Large intestine (tissue), 12 donors: ENCODE measurements at places on chromosomes 3 and 15.
A peak's percentile ranks its signal among the peaks of the same experiment; 100 is the strongest.

DNA sequence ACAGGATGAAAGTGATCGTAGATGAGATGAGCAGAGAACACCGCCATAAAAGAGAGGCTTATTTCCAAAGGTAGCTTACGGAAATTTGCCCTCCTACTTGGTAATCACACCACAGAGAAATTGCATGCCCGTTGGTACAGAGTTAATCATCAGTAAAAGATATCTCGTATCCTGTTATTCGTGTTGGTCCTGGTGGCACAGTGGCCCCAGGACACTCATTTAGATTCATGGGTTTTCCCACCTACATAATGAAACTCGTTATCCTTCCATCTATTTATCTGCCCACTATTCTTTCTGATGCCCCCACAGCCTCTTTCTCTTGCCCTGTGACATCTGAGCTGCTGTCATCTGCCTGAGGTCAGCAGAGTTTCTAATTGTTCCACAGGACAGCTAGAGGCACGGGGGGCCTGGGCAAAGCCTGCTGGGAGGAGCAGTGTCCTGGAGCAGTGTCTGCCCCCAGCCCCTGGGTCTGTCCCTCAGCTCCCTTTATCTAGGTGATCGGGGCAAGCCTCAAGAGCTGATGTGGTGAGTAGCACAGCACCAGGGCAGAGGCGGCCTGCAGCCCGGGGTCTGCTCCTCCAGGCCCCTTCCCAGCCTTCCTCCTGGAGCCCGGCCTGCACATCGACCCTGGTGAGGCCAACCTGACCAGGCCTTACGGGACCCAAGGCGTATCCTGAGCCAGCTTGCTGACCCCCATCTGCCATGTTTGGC is 42.2 kb downstream of the PXYLP1 start:
- no peak for DNase-seq

DNA sequence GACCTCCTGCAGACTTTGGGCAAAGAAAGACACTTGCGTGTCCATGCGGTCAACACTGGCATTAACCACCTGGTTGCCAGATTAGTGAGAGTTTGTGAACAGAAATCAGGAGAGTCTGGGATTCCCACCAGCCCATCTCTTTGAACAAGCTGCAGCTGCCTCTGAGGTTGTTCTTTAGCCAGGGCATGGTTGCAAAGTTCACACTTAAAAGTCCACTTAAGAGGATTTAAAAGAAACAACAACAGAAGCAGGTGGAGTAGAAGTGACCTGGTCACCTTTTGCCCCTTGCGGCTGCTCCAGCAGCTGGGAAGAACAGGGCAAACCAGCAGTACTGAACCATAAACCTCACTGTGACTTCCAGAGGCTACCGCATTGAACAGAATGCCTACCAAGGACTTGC is 97.3 kb downstream of the FOXB1 start:
- DNase-seq: no peak

DNA sequence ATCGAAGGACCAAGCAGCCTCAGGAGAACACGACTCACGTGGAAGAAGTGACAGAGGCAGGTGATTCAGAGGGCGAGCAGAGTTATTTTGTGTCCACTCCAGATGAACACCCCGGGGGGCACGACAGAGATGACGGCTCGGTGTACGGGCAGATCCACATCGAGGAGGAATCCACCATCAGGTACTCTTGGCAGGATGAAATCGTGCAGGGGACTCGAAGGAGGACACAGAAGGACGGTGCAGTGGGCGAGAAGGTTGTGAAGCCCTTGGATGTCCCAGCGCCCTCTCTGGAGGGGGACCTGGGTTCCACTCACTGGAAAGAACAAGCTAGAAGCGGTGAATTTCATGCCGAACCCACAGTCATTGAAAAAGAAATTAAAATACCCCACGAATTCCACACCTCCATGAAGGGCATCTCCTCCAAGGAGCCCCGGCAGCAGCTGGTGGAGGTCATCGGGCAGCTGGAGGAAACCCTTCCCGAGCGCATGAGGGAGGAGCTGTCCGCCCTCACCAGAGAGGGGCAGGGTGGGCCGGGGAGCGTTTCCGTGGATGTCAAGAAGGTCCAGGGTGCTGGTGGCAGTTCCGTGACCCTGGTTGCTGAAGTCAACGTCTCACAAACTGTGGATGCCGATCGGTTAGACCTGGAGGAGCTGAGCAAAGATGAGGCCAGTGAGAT is 26.0 kb downstream of the SYNM start:
- DNase-seq: no peak

DNA sequence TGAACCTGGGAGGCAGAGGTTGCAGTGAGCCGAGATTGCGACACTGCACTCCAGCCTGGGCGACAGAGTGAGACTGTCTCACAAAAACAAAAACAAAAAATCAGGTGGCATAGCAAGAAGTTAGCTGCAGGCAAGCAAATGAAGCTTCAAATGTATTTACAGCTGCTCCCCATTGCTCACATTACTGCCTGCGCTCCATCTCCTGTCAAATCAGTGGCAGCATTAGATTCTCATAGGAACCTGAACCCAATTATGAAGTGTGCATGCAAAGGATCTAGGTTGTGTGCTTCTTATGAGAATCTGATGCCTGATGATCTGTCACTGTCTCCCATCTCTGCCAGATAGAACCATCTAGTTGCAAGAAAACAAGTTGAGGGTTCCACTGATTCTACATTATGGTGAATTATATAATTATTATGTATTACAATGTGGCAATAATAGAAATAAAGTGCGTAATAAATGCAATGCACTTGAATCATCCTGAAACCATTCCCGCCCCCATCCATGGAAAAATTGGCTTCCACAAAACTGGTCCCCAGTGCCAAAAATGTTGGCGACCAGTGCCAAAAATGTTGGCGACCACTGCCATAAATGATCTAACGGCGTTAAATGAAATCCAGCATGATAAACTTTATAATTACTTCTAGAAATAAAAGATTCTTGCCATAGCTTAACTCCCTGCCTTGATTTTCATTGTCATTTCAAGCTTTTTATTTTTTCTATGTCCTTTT is 616.7 kb upstream of the NAALADL2 start:
- no peak for DNase-seq

DNA sequence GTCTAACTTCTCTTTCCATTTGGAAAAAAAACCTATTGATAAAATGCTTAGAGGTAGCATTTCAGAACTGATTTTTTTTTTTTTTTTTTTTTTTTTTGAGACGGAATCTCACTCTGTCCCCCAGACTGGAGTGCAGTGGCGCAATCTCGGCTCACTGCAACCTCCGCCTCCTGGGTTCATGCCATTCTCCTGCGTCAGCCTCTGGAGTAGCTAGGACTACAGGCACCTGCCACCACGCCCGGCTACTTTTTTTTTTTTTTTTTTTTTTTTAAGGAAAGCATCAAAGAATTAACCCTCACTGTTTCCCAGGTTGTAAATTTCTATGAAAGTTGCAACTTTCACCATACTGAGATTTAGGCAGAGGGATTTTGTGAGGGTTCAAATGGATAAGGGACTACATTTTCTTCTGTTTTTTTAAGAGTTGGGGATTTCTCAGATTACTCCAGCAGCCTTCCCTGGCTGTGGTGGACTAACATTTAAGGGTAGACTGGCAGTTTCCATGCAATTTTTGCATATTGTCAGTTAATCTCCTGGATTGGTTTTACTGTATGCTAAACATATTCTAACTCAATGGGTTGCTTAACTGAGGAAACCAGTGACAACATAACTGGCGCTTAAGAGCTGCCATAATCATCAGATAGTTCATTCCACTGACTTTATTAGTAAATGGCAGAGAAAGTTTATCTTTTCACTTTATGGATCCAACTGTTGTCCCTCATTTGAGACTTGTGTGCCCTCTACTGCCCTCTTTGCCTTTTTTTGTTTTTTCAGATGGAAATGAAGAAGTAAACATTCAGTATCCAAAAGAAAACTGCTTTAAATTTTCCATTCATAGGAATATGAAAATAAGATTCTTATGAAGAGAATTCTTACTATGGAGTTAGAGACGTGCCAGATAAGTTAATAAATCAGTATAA is 93.7 kb downstream of the NPTN start:
- peak; percentile 42 for DNase-seq

DNA sequence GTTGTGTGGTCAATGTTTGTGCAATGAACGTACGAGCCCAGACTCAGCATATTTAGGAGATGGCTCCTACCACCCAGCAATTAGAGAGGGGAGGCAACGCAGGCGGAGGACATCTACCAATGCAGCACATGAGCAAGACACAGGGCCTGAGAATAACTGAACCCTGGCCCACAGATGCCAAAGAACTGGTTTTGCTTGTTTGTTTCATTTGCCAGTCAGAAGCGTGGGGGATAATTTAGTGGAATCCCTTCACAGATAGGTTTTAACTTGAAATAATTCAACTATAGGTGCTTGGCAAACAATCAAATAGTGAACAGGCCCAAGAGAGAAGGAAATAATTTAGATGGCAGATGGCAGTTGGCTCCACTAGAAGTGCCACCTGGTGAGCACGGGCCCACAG is 54.8 kb downstream of the LIPC start:
- no peak for DNase-seq

DNA sequence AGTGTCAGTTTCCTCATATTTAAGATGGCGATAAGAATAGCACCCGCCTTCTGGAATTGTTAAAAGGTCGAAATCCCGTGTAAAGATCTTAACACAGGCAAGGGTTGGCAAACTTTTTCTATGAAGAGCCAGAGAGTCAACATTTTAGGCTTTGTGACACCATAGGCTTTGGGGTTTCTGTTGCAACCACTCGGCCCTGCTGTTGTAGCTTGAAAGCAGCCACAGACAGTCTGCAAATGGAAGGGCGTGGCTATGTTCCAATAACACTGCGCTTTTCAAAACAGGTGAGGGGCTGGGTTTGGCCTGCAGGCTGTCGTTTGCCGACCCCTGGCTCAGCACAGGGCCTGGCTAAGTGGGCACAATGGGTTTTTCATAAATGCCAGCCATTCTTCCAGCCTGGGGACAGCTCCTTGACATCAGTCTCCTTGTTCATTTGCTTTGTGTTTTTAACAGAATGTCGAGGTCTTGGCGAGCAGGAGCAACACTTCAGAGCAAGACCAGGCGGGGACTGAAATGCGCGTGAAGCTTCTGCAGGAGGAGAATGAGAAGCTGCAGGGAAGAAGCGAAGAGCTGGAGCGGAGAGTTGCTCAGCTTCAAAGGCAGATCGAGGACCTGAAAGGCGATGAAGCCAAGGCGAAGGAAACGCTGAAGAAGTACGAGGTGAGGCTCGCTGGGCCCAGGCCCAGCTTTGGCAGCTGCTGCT is 75.2 kb upstream of the MYZAP start:
- no peak for DNase-seq

- peak; percentile 71 for DNase-seq
Measured at GRCh38 chr15:40782609-40783227, 12.9 kb downstream of the C15orf62 start.

DNA sequence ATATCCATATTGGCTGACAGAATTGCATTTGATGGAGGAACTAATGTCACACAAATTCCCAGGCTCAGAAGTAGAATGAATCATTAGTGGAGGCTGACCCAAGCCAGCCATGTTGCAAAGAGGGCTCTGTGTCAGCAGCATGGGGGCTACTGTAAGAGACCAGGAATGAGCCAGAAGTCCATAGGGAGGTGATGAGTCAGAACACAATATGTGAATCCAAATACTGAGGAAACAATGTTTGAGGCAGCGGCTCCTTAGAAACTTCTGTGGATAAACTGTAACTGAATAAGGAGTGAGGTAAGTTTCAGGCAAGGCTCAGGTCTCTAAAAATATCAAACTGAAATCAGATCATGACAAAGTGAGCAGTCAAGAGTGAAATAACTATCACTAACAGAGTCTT is 170.7 kb downstream of the WDR72 start:
- DNase-seq: no peak

DNA sequence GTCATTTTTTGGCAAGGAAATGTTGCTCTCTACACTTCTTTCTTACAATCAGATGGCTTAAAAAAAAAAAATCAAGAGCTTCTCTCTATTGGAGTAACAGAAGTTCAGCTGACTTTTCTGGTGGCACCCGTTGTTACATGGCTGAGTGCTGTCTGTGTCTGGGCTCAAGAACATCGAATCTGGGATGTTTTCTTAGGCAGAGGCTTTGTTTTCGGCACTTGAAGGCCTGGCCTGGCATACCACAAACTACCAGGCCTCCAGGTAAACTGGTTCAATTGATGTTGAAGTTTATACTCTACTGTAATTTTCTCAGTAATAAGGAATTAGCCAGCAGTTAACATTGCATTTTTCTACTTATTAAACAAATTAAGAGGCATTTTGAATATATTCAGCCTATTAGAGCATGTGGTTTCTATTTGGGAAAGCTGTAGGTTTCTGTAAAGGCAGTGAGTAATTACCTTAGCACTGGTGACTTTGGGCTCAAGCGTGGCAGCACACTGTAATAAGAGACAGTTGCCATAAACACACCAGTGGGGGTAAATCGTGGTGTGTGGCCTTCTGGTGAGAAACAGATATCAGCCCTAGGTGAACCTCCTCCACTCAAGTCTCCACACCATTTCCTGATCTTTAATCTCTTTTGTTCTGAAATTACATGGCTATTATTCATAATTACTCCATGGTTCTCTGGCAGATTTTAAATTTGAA is 544.7 kb downstream of the MECOM start:
- DNase-seq: no peak

DNA sequence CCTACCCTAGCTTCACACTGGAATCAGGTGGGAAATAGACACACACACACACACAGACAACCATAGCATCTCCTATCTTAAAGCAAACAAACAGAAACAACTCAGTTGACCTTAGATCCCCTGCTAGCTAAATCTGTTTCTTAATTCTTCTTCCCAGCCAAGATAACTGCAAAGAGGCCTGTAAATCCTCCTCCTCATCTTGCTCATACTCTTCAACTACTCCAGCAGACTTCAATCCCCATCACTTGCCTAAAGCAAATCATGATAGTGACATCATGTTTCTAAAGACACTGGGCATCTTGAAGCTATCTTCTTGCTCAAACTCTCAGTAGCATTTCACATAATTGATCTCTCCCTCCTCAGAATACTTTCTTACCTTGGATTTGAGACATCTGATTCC is 303.0 kb downstream of the RBMS3 start:
- no peak for DNase-seq

GRCh38 chr15:67731112-67731721 is 94.1 kb upstream of the SKOR1 start:
- no peak for DNase-seq

- no peak for DNase-seq
Measured at GRCh38 chr15:69973880-69974279, 123.8 kb downstream of the TLE3 start.

- no peak for DNase-seq
Measured at GRCh38 chr3:46468753-46469600, 4.3 kb upstream of the LTF start.

DNA sequence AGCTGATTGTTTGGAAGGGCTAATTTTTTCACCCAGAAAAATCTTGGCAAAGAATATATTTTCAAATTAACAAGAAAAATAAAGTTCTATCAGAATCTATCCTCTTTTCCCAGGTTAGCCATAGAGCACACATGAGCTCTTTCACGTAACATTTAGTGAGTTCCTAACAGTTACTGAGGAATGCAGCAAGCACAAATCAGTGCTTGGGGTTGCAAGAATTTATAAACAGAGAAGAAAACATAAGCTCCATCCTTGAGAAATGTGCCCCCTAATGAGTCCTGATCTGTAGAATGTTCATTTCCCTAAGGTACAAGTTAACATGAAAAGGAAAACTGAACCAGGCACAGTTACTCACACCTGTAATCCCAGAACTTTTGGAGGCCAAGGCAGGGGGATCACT is 13.9 kb downstream of the EOGT start:
- DNase-seq: no peak
